Stimulated activated CD8-positive, alpha-beta memory T cell treated with anti-CD3 and anti-CD28 coated beads, Interleukin-15, amount 100 ng/mL, for 1 hour (primary cell): ENCODE measurements at places on chromosomes 12 and 14.

GRCh38 chr14:99511421-99512109, 30.4 kb downstream of the CCNK start:
- DNase-seq = no peak

DNA sequence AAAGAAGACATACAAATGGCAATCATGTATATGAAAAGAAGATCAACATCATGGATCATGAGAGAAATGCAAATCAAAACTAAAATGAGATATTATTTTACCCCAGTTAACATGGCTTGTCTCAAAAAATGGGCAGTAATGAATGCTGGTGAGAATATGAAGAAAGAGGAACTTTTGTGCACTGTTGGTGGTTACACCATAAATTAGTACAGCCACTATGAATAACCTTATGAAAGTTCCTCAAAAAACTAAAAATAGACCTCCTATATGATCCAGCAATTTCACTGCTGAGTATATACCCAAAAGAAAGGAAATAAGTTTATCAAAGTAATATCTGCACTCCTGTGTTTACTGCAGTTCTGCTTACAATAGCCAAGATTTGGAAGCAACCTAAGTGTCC, 151.7 kb downstream of the PDZRN4 start:
- no peak for DNase-seq

DNA sequence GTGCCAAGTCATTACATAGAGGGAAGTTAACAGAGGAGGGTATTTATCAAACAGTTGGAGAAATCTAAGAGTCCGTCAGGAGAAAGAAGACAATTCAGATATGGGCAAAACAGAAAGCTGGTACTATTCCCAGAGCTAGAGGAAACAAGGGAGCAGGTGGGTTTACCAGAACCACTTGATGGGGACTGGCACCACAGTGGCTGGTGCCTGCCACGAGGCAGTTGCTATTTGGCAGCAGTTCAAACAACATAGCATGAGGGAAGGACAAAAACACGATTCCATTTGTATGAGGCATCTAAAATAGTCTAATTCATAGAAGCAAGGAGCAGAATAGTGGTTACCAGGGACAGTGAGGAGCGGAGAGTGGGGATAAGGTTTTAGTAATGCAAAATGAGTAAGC, 24.6 kb upstream of the KLRD1 start:
- no peak for DNase-seq

GRCh38 chr12:74515849-74516248, 21.8 kb upstream of the ATXN7L3B start:
- no peak for DNase-seq

- DNase-seq = no peak
Observed at GRCh38 chr12:31018790-31019505, 54.7 kb upstream of the DDX11 start.

- no peak for DNase-seq
Observed at GRCh38 chr12:83630526-83630925, 943.8 kb downstream of the TMTC2 start.

GRCh38 chr12:43206396-43206795, 345.6 kb downstream of the ADAMTS20 start:
- no peak for DNase-seq

DNA sequence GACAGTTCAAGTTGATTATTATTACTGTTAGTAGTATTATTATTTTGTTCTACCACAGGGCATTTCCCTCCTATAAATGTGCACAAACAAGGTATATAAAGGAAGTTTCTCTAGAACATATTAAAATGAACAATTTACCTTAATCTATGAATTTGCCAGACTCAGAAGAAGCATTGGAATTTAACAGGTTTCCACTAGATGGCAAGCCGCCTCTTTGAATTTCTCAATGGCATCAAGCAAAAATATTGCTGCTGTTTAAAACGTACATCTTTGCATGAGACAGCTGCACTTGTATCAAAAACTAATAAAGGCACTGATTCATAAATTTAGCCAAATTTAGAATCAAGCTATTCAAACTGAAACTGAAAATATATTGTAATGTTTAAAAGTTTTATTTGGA, 34.6 kb upstream of the MIS18BP1 start:
- DNase-seq = no peak

DNA sequence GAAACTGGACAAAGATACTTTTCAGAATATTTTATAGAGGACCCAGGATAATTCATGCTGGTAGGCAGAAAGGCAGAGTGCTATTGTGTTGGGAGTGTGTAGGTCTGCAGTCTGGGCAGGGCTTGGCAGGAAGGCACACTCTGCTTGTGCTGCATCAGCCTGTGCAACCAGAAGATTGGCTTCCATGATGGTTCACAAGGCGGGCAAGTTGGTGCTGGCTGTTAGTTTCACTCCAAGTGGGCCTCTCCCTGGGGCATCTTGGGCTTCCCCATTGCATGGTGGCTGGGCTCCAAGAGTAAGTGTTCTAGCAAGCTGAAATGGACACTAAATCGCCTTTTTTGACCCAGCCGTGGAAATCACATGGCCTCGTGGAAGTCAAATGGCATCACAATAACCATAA, 1.8 kb upstream of the UBE2N start:
- DNase-seq = no peak

- DNase-seq = no peak
Observed at GRCh38 chr12:91335699-91336098, 153.1 kb upstream of the DCN start.

DNA sequence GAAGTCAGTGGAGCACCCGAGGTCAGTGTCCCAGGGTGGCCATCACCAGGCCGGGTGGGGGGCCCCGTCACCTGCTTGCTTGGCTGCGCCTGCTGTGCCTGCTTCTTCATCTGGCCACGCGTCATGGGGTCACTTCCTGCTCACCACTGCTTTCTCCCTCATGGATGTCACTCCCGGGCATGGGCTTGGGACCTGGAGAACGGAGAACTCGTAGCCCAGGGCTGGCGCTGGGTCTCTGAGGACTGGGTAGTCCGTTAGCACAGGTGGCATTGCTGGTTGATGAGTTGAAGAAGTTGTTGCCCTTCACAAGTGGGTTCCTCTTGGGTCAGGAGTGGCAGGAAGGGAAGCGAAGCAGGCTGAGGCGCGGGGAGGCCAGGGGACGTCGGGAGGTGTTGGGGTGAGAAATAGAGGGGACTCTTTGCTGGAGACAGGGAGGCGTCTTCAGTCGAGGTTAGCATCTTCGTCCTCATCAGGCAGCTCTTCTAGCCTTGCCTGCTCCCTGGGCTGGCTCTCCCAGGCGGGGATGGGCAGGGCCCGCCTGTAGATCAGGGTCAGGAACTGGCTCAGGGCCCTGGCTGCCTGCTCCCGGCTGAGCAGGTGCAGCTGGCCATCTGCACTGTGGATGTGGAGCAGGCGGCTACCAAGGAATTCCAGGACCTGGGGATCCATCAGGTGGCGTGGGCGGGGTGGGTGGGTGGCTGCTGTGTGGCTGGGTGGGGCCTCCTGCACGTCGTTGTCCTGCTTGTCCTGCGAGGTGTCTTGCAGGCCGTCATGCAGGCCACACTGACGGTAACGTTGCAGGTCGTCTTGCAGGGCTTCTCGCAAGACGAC, 23.0 kb downstream of the RTL1 start:
- DNase-seq = no peak

- no peak for DNase-seq
Observed at GRCh38 chr14:37844614-37845013, 249.2 kb downstream of the TTC6 start.

DNA sequence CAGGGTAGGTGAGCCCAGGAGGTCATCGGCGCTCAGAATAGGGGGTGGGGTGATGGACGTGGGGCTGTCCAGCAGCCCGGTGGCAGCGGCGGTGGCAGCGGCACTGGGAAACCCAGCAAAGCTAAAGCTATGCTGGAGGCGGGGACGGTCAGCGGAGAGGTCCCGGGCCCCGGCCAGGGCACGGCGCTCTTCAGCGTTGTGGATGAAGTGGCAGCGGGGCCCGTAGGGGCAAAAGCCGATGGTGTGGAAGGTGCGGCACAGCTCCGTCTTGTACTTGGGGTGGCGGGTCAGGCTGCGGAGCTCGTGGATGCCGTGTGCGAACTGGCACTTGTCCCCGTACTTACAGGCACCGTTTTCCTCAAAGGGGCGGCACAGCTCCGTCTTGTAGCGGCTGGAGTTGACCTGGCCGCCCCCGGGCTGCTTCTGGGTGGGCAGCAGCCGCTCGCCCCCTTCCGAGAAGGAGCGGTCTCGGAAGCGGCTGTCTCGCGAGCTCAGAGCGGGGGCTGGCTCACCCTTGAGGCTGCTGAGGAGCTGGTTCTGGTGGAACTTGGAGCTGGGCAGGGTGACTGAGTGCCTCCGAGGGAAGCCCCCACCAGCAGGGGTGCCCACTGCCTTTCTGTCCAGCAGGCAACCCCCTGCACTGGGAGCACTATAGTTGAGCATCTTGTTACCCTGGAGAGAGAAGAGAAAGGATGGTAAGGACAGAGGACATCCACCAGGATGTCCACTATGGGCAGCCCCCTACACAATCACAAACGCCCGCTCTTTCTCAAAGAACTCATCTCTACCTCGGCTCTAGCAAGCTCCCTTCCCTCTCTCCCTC, 2.8 kb downstream of the ZFP36L1 start:
- no peak for DNase-seq

DNA sequence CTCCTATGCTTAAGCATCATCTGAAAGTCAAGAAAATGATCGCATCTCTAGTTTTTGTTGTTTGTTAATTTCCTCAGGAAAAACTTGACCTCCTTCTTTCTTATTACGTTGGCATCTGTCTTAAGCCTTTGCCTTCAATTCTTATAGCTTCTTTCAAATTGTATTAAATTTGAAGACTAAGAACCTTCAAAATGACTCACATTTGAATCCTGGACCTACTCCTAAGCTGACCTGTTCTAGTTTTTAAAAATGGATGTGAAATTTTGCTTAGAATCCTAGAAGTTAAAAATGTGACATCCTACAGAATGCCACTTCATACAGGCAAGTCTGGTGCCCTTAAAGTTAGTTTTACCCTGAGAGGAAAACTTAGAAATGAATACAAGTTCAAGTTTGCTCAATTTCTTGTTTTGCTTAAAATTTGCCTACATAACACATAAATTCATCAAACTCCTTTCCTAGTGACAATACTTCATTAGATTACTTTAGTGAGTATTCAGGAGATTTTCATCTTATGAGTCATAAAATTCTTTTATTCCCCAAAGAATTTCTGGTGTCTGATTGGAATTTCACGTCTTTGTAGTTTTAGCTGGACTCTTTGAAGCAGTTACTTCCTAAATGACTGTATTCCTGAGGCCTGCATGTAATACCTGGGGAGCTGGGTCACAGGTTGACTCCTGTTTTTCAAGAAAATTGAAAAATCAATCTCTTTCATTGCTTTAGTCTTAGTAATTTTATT, 152.3 kb downstream of the MSRB3 start:
- DNase-seq = no peak

DNA sequence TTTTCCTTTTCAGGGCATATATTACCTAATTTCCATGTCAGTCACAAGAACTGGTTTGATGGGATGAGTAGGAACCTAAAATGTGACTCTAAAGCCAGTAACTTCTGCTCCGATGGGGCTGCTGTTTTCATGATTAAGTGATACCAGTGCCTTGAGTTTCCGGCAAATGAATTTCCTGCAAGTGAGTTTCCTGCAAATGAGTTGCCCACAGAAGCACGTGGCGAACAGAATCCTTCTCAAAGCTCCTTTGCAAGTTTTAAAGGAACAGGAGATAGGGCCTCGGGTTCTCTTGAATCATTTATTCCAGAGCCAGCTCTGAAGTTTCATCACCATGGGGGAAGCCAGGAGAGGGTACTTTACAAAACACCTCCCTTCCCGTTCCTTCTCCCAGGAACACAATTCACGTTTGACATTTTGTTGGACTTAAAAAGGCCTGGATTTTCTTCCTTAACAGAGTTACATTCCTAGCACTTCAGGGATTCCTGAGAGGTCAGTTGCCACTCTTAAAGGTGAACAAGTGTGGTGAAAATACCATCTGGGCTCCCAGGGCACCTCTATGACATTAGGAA, 2.2 kb upstream of the PPTC7 start:
- DNase-seq = no peak

DNA sequence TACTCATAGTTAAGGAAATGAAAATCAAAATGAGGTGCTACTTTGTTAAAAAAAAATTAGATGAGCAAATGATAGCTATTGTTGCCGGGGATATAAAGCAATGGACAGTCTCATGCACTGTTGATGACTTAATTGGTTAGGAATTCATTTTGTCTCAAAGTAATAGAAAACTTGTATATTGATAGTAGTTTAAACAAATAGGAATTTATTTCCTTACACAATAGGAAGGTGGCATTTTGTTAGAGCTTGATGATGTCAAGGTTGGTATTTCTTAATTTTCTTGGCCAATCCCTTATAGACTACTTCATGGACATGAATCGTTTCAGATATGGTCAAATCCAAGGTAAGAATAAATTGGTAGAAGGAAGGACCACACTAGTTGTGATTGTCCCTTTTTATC, 7.8 kb downstream of the PRPF39 start:
- DNase-seq = no peak

DNA sequence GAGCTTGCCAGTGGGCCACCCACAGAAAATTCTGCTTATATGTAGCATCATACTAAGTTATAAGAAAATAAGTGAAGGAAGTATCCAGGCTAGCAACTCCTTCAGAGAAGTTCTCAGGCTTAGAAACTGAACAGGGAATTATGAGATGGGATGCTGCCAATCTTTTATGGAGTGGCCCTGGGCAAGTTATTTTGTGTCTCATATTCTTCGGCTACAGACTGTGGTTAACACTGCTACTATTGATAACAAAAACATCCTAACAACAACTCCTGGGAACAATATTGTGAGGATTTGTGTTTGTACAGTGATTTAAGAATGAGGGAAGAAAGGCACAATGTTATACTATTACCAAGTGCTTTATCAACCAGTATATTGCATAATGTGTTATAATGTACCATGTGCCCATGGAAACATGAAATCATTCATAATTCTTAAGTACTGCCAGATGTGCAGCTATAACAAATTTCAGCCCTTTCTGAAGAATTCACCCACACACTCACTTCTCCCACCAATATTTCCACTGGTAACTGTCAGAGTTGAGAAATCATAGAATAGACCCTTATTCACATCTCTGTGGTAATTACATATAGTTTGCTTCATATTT, 113.3 kb upstream of the SOX5 start:
- DNase-seq = no peak

DNA sequence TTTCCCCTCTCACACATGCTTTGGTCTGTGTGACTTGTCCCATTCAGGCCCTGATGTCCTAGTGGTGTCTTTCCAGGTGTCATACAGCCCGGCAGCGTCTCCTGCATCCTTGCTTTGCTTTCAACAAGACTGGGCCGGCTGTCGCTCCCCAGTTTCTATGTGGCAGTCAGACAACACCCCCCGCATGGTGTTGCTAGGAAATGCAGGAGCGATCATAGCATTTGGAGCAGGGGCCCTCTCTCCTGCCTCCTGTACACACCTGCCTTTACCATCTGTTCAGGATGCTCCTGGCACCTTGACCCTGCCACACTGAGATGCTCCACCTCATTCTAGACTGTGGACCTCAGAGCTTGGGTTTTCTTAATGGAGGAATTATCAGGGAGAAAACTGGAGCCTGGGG, 29.5 kb downstream of the CACNA1C start:
- DNase-seq = no peak

DNA sequence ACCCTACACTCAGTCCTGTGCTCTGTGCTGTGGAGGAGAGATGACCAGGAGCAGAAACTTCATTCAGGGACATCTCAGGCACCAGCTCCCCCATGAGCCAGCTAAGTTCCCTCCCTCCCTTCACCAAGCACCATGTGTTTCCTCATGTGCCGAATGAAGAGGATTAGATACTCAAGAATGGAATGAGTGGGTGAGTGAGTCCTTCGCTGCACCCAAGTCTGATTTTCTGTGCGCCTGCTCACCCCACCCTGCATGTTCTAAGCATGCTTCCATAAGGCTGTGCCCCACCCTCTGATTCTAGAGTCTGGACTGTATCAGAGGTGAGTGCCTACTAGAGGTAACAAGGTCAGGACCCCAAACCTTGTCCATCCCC, 12.1 kb downstream of the SERPINA5 start:
- no peak for DNase-seq
